ENCODE measurements at places on chromosomes 13 and 19.

DNA sequence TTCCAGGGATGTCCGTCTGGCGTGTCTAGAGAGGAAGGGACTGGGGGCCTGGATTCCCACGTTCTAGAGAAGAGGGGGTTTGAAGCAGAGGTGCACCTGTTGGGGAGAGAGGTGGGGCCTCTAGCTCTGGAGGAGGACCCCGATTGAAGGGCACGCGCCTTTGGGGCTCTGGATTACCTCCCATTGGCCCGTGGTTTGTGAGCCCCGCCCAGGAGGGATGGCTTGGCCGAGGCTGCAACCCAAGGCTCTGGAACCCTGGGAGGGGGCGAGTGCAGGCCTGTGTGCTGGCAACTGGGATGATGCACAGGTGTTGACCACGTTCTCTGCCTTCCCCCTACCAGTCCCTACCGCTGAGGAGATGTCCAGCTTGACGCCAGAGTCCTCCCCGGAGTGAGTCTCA is 20.2 kb downstream of the TMEM150B start:
- no peak for DNase-seq

GRCh38 chr13:84032116-84032515 is 149.8 kb upstream of the SLITRK1 start:
- DNase-seq: no peak

DNA sequence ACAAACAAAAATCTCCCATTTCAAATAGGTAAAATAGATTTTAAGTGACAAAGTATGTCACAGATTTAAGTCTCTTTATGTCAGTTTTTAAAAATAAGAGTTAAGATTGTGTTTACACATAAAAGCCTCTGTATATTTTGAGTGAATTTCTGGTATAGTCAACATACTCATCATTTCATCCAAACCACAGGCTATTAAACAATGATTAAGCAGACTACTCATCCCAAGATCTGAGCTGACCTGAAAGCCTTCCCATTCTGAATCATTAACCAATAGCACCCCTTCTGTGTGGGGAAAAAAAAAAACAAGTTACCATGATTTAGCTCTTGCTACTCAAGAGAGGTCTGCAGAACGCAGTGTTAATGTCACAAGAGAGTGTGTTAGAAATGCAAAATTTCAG is 284.4 kb upstream of the NBEA start:
- DNase-seq: no peak

DNA sequence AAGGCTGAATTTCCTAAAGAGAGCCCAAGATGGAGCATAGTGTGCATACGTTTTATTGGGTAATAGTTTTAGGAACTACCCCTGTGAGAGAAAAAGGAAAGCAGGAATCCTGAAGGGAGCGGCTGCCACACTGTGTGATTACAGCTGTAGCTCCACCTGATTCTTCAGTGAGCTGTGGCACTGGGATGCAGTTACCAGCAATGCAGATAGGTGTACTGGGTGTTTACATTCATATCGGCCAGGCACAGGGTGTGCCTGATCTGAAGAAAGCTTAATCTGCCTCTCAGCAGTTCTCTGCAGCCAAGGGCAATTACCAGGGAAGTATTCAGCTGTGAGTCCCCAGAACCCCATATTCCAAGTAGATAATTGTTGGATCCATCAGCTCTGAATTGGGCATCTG is 1541.8 kb downstream of the EFNB2 start:
- DNase-seq: no peak

DNA sequence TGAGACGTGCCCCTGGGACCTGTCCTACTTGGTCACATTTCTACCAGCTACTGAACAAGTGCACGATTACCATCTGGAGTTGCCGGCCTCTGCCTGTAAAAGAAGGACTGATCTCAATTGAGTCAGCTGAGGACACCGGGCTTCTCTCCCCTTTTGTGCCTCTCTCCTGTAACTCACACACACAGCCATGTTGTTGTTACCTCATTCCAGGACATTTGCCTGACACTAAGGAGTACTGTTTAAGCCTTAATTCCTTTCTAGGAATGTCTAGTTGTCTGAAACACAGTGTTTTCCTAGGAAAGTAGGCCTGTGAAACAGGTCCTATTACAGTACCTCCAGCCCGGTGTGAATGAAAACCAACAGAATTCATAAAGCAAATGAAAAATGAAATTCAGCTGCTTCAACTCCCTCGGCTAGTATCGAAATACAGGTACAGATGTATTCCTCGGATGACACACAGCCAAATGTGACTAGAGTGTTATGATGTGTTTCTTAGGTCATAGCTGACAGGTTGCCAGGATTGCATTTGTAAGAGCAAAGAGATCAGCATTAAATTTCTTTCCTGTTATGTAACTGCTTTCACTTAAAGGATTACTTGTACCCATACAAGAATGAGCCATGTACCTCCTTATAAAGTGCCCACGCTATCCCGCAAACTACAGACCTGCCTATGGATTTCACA is 152.0 kb upstream of the IRS2 start:
- DNase-seq: no peak

DNA sequence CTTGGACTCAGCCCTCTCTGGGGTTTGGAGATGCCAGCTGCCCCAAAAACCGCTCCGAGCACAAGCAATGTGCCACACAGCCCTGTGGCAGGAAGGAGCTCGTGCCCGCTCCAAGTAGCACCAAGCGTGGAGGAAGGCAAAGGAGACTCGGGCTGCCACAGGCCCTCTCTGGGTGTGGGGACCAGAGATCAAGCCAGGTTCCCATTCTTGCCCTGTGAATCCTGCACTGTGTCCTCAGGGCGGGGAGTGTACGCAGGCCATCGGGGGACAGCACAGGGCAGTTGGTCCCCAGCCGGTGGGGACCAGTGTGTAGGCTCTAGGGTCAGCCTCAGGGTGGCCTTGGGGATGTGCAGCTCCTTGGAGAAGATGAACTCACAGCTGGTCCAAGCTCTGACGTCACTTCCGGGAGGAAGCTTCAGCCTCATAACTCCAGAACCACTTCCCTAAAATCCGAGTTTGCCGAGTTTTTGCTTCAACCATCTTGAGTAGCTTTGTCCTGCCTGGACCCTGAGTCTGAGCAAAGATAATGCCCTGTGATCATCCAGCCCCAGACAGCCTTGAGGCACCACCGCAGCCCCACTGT is 9.3 kb upstream of the CPAMD8 start:
- no peak for DNase-seq

- no peak for DNase-seq
Measured at GRCh38 chr13:102968572-102969228, 97.5 kb downstream of the SLC10A2 start.

GRCh38 chr19:41327576-41328156 is 17.7 kb downstream of the CCDC97 start:
- peak; percentile 71 for DNase-seq

DNA sequence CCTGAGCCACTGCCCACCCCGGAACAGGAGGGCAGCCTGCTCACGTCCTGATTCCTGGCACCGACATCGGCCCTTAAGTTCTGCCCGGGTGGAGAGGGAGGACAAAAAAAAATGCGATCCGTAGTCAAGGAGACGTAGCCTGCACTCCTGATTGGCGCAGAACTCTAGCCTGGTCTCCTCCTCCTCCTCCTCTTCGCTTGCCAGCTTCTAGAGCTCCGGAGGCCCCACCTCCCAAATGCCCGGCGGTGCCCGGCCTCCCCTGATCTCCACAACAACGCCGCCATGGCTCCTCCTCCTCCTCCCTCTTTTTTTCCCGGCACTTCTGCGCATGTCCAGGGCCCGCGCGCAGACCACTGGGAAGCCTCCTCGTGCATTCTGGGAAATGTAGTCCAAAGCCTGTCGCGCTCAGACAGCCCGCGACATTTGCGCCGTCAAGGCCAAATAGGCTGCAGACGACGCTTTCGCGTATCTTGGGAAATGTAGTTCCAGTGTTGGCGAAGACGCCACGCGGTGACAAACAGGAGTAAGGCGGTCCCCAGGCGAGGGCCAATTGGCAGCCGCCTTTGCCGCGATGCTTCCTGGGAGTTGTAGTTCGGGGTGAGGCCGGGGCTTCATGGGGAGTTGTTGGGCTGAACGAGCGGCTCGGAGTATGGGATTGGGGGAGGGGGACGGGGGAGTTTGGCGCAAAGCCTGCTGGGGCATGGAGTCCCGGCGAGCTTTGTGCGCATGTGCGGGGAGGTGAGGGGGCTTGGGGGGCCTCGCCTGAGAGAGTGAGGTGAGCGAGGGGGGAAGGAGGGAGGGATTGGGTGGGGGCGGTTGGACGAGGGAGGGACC is at the start of gene ZNF444:
ZNF444 (plus strand) TSS at position 705 of the 834 bp plus-strand sequence. CDS start 5,625 bp downstream, outside the sequence.
- DNase-seq: peak; percentile 98

DNA sequence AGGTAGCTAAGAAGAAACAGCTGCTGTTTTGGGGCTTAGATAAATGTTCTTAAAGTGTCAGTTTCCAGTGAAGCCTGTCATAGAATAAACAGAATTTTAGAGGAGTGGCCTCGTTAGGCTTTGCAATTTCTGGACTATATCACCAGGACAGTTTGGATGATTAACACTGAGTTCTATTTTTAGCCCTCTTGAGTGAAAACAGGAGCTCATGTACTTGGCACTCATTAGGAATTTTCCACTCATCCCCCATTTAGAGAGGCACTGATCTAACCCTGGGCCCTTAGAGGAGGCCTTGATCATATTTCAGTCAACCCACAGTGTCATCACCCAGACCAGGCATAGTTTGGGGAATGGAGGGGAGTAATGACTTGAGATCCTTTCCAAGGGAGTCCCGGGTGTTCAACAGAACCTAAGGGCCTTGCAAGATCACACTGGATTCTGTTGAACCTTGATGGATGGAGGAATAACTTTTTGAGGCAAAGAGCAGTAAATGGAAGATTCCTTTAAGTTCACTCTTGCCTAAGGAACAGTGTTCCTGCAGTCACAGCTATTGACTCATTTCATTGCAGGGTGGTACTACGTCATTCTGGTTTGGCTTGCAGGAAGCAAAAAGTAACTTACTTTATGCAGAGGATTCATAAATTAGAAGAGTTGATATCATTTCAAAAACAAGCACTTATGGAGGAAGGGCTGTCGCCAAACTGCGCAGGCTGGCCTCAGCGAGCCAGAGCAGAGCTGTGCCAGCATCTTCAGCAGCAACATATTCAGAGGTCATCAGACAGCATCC is 160.2 kb downstream of the SLC7A1 start:
- DNase-seq: no peak

DNA sequence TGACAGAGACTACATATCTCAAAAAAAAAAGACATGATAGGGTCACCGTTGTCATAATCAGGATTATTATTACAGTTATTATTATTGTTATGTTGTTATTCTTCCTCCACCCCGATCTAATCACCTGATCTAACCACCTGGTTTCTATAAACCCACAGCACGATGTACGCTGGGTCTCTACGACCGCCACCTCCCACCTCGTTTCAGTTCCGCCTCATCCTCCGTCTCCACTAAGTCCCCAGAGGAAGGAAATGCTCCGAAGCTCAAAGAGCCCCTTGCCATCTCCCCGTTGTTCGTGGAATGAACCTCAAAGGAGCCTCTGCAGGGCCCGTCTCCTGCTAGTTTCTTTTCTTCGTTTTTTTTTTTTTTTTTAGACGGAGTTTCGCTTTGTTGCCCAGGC is 15.9 kb upstream of the MEIS3 start:
- no peak for DNase-seq

- no peak for DNase-seq
Measured at GRCh38 chr13:35143123-35143522, 201.1 kb downstream of the NBEA start.

DNA sequence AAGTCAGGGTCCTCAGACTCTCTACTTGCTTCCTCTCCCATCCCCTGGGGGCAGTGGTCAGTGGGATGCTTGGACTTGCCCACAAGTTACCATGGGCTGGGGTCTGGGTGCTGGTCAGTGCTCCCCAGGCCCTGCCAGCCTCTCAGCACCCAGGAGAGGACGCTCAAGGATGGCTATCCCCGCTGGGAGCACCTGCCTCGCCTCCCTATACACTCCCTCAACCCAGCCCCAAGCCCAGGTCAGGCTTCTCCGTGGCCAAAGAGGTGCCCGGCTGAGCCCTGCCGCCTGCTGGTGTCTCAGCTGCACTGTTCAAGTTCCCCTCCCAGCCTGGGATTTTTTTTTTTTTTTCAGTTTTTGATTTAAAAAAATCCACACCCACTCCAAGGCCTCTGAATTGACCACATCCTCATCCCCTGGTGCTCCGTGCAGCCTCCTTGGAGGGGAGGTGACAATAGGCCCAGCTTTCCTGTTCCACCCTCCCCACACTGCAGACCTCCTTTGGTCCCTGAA is 10.8 kb downstream of the F2RL3 start:
- peak; percentile 15 for DNase-seq

DNA sequence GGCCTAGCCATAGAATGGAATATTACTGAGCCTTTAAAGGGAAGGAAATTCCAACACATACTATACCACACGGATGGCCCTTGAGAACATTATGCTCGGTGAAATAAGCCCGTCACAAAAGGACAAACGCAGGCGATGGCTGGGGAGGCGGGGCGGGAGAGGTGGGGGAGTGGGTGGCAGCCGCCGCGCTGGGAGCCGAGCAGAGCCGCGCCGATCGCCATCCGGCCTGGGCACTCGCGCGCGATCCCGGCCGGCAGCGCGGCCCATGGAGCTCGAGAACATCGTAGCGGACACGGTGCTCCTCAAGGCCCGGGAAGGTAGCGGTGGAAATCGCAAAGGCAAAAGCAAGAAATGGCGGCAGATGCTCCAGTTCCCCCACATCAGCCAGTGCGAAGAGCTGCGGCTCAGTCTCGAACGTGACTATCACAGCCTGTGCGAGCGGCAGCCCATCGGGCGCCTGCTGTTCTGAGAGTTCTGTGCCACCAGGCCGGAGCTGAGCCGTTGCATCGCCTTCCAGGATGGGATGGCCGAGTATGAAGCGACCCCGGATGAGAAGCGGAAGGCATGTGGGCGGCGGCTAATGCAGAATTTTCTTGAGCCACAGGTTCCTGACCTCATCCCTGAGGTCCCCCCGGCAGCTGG is 140.1 kb downstream of the ZDHHC20 start:
- DNase-seq: no peak

- no peak for DNase-seq
Measured at GRCh38 chr13:53092931-53093330, 64.3 kb downstream of the OLFM4 start.

- peak; percentile 3 for DNase-seq
Measured at GRCh38 chr13:48138270-48138669, 43.4 kb upstream of the MED4 start.

DNA sequence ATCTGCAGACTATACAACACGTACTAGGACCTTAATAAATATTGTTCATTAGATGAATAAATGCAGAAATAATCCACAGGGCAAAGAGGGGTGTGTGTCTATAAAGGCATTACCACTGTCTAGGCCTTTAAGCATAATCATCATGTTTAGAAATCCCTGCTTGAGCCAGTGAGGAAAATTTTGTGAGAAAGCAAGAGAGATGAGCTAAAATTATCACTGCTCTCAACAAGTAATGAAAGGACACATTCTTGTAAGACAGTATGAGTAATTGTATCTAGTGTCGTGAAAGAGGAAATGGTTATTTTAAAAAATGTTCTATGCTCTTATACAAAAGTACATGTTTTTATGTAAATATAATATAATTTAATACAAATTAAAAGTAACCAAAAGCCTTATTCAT is 1699.4 kb downstream of the PCDH9 start:
- no peak for DNase-seq

- DNase-seq: no peak
Measured at GRCh38 chr19:18435178-18435841, 2.6 kb downstream of the ISYNA1 start.

- DNase-seq: no peak
Measured at GRCh38 chr19:12205296-12205695, 42.4 kb downstream of the ZNF136 start.

All from activated CD4-positive, alpha-beta T cell treated with anti-CD3 and anti-CD28 coated beads for 24 hours (primary cell).